ENCODE measurements at places on chromosomes 5 and 9.

DNA sequence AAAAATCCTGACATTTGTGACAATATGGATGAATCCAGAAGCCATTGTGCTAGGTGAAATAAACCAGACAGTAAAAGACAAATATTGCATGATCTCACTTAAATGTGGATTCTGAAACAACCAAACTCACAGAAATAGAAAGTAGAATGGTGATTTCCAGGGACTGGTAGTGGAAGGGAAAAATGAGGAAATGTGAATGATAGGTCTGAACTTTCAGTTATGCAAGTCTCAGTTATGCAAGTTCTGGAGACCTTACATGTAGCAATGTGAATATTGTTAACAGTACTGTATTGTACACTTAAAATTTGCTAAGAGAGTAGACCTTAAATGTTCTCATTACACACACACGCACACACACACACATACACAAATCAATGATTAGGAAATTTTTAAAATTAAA lies 84.9 kb downstream of the SLCO4C1 start:
- no peak for DNase-seq

- peak; percentile 19 for DNase-seq
Observed at GRCh38 chr9:31140316-31140715, 1244.1 kb upstream of the ACO1 start.

GRCh38 chr9:127613583-127613954 lies 1.5 kb downstream of the STXBP1 start:
- DNase-seq: peak; percentile 23

- no peak for DNase-seq
Observed at GRCh38 chr9:69044240-69045219, 9.0 kb downstream of the FXN start.

DNA sequence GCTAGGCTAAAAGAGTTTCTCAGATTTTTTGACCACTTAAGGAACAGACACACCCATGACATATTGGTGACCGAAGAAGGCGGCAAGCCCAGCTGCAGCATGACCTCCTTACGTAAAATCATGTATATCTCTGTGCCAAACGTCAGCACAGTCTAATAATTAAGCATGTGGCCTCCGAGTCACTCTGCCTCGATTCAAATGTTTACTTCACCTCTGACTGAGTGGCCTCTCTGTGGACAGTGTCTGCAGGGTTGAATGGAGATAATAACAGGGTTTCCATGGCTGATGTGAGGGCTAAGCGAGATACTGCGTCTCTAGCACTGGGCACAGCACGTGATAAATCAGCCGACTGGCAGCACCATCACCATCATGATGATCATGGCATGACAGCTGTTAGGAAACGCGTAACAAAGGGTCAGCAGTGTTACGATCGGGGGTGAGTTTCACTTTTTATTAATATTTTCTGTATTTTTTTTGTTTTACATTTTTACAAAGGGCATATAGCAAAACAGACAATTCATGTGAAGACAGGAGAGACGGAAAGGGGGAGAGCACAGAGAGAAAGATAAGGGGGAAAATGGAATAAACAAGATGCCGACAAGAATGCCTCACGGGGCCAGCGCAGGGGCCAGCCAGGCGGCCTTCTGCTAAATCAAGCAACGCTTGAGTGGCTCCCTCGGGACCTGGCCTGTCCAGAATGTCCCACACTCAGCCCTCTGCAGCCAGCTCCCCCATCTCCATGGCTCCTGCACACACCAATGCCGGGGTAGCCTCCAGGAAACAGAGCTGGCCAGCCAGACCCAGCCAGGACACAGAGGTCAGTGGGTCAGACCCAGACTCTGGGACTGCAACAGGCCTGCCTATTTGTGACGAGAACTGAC lies 60.3 kb downstream of the ADAMTS2 start:
- DNase-seq: no peak

DNA sequence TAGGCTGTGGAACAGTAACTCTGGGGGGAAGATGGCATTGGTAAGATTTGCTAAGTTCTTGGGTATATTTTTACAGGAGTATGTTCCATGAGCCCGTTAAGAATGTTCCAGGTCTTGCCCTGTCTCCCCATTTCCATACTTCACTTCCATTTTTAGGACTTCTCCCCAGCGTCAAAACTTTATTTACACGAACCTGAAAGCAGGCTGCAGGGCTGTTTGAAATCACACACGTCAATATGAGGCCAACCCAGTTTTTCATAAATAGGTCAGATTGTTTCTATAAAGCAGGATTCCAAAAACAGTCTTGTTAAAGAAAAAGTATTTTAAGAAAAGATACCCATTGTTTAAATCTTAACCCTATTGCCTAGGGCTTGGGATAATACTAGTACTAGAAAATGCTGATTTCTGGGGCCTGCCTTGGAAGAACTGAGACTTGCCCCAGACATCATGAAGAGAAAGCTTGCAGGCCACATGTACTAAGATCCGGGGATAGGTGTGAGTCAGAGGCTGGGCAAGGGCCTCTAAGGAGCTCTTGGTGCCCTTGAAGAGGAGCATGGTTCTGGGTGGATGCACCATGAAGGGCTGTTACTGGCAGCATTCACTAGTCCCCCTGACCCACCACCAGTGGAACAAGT lies 24.2 kb downstream of the TRIO start:
- no peak for DNase-seq

GRCh38 chr5:176413255-176413565 lies 3.1 kb downstream of the CLTB start:
- DNase-seq: no peak

DNA sequence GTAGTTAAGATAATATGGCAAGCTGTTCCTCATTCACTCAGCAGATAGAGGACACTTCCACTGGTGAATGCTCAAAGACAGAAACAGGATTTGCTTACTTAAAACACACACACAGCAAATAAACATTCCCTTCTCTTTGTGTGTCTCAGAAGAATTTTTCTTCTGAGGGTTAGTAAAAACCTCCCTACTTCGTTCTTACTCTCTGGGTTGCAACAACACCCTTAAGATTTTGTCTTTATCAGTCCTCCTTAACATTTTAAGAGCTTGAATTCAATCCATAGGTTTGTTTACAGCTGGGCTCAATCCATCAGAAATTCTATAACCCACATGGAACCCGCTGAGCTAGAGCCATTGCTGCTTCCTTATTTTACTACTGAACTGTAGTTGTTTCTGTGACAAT lies 237.4 kb upstream of the PIK3R1 start:
- no peak for DNase-seq

GRCh38 chr9:114385397-114386181 lies 2.2 kb downstream of the AKNA start:
- DNase-seq: no peak

DNA sequence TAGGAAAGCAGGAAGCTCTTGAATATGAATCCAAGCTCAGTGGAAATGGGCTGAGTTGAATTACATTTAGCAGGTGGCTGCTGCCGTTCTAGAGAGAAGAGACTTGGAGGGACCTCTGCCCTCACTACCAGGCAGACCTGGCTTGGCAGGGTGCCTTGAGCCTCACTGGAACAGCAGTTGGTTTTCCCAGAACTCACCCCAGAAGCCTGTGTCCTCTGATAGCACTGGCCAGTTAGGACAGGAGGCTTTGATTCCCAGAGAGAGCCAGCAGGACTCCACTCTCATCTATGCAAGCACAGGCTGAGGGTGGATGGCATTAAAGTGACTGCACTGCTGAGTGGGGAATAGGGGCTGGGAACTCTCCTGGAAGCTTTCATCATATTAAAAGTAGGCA lies 54.8 kb downstream of the PWWP2A start:
- no peak for DNase-seq

DNA sequence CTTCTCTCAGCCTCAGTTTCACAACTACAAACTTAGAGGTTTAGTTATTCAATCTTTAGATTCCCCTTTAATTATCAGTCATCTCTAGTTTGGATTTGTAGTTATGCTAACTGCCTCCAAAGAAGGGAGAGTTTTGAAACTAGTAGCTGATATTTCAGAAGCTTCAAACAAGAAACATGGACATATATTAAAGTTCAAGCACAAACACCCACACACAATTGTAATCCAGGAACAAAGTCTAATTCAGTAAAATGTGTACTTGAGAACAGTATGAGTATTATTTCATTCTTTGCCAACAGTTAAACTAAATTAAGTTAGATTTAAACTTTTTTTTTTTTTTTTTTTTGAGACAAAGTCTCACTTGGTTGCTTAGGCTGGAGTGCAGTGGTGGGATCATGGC lies 71.2 kb upstream of the ABCA1 start:
- no peak for DNase-seq

- no peak for DNase-seq
Observed at GRCh38 chr5:139051392-139051791, 146.8 kb downstream of the SIL1 start.

- no peak for DNase-seq
Observed at GRCh38 chr9:74322661-74323314, 174.3 kb upstream of the RORB start.

DNA sequence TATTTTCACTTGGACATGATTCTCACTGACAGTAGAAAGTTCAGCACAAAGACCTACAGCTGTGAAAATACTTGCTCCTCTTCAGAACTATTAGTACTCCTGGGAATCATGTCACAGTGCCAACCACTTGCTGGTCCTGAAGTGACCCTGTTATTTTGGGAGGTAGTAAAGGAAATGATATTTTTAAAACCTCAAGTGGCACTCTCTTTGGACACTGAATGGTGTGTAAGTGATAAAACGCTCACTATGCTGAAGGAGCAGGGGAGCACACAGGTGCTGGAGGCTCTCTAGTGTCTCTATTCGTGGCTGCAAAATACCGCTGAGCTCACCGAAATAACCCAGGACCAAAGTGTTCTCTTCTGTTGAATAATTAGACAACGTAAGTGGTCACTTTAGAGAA lies 76.9 kb upstream of the SPATA31D4 start:
- no peak for DNase-seq

DNA sequence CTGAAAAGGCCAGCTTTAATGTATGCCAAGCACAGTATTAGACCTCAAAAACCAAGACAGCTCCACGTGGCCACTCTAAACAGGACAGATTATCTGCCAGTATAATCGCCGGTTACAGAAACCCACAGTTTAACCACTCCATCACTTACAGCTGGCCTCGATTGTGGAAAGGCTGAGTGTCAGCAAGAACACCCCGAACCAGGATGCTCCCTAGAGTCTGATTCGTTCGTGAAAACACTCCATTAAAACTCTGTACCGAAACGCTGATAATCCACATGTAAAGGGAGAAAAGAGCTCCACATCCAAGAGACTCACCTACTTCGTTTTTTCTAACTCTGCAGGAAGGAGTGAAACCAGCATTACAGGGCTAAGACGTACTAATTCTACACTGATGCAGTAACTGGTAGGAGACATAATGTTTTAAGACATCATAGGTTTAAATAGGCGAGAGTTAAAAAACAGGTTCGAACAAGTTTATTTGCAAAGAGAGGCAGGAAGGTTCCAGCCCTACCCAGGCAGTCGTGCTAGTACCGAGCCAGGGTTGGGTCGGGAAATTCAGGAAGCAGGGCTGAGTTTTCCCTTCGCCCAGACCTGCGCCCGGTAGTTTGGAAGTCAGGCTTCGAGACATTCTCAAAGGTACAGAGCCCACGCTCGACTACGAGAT lies 949 bp downstream of the SERINC5 start:
- DNase-seq: peak; percentile 63

- no peak for DNase-seq
Observed at GRCh38 chr5:112014783-112015395, 257.9 kb upstream of the NREP start.

DNA sequence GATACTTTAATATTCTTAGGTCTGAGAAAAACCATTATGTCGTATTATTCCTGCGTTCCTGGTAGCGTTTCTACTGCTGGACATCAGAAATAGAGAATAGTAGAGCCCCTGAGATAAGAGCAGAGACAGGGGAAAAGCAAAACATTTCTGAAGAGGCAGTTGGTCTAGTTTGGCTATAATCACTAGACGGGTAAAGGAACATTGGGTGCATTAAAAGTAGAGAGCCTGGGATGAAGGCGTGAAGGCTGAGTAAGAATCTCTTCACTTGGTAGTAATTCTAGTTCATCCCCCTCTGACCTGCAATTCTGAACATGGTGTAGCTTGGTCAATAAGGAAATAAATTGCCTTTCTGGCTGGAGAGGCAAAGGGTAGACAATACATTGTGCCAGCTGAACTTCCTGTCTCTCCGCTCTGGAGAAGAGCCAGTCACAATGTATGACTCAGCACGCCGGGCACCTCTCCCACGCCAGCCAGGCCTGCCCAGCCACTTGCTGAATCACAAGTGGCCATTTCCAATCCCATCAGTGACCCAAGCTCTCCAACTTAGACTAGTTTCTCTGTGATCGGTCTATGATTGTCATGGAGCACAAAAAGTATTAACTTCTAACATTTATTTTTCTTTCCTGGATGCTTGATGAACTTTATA lies 75.4 kb downstream of the STK32A start:
- DNase-seq: peak; percentile 65

DNA sequence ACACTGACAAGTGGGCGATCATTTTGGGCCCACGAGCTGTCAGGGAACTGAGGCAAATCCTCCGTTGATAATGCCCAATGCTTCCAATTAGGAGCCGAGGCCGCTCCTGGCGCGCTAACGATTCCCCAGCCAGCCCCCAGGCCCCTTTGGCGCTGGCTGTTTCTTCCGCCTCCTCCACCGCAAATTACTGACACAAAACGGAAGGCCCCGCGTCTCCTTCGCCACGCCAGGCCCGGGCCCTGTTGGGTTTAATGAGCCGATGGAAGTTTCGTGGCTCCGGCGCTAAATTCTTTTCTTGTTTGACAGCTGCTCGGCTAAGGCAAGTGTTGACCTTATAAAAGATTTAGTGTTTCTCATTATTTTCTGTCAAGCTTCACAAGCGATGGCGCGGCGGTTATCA lies 25.7 kb upstream of the BARHL1 start:
- DNase-seq: no peak
